ENCODE measurements at places on chromosomes 1 and 21.

GRCh38 chr1:24111262-24111995 is 506 bp downstream of the MYOM3 start:
- DNase-seq, result no peak

GRCh38 chr1:972726-973458 is 6.6 kb downstream of the PLEKHN1 start:
- no peak for DNase-seq

- DNase-seq, result no peak
These were observed 57.3 kb downstream of the MRPL37 start for GRCh38 chr1:54257346-54257620.

DNA sequence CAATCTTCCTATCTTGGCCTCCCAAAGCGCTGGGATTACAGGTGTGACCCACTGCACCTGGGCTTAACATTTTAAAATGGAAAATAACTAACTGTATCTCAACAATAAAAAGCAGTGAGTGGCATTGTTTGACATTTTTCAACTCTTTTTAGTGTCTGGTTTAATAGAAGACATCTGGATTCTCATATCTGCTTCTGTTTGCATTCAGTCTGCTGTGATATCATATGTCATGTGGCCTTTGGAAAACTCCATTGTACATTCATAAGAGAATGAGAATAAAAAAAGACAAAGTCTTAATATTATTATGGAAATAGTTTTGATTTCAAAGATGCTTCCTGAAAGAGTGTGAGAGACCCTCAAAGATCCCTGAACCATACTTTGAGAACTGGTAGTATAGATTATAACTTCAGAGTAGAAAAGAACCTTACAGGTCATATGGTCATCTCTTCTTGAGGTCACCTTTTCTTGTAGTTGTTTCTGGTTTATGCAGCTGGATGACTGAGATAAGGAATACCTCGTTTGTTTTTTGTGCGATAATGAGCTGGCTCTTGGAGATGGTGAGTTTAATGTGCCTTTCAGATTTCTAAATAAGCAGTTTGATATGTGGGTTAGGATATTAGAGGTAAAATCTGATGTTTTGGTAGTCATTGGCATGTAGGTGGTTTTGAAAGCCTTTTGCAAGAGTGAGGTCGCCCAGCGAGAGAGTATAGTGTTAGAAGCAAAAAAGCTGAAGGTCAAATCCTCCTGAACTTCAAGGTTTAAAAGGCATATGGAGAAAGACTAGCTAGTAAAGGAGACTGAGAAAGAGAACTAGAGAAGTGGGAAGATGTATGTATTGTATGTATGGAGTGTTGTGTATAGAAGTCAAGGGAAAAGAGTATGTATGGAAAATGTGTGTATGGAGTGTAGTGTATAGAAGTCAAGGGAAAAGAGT is 17.2 kb downstream of the CEP350 start:
- no peak for DNase-seq

DNA sequence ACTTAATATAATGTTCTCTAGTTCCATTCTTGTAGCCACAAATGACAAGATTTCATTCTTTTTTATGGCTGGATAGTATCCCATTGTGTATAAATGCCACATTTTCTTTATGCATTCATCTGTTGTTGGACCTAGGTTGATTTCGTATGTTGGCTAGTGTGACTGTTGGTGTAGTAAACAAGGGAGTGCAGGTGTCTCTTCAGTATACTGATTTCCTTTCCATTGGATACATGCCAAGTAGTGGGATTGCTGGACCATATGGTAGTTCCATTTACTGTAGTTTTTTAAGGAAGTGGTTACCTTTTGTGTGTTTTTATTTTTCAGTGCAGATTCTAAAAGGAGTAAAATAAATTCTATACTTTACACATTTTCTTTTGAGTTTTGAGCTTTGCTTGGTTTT is 5.7 kb downstream of the PARK7 start:
- DNase-seq, result no peak

GRCh38 chr1:157390651-157391050 is 161.7 kb downstream of the FCRL5 start:
- no peak for DNase-seq

- peak; percentile 72 for DNase-seq
These were observed 9.7 kb downstream of the SMYD3 start for GRCh38 chr1:246497331-246497915.

DNA sequence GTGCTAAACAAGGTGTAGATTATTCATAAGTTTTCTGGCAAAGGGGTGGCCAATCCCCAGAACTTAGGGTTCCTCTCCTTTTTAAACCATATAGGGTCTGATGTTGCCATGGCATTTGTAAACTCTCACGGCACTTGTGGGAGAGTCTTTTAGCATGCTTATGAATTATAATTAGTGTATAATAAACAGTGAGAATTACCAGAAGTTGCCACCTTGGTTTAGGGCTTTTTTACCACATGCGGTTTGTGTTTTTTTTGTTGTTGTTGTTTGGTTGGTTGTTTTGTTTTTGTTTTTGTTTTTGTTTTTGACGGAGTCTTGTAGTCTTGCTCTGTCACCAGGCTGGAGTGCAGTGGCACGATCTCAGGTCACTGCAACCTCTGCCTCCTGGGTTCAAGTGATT is 8.9 kb upstream of the LAX1 start:
- no peak for DNase-seq

- no peak for DNase-seq
These were observed 137.2 kb downstream of the KCTD3 start for GRCh38 chr1:215704089-215704860.

GRCh38 chr1:151715726-151716404 is 738 bp downstream of the CELF3 start:
- peak; percentile 55 for DNase-seq

GRCh38 chr1:43121256-43121900 is 50.7 kb downstream of the EBNA1BP2 start:
- DNase-seq, result no peak

DNA sequence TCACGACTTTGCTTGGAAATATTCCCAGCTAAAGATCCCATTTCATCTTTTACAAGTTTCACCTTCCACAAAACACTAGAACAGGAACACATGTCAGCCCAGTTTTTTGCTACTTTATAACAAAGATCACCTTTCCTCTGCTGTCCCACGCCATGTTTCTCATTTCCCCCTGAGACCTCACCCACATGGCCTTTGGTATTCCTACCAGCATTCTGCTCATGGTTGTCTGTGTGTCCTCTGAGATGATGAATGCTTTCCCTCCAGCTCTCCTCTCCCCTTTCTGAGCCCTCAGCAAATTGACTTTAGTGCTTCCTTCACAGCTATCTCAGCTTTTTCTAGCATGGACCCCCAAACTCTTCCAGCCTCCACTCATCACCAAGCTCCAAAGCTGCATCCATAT is 32.3 kb upstream of the ABCG1 start:
- no peak for DNase-seq

GRCh38 chr1:21659924-21660326 is 9.2 kb downstream of the RAP1GAP start:
- DNase-seq, result no peak

DNA sequence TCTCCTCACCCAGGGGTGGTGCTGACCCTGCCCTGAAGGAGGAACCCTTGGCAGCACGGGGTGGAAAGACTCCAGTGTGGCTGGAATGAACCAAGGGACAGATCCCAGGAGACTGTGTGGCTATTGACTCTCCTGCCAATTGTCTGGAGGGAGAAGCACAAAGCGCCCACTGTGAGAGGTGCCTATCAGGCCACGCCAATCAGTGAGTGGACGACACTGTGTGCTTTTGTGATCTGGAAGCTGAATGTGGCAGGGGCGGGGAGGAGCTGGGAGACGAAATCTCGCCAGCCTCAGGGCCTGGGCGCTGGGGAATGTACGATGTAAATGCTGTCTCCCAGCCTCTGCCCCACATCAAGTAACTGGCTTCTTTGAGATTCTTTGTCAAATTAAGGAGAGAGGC is 167.1 kb downstream of the ZBTB18 start:
- no peak for DNase-seq

- no peak for DNase-seq
These were observed 5.6 kb upstream of the SH3D21 start for GRCh38 chr1:36300526-36300925.

GRCh38 chr1:213070406-213070805 is 19.4 kb downstream of the RPS6KC1 start:
- peak; percentile 35 for DNase-seq

- no peak for DNase-seq
These were observed 172.2 kb upstream of the L1TD1 start for GRCh38 chr1:62022382-62022983.

DNA sequence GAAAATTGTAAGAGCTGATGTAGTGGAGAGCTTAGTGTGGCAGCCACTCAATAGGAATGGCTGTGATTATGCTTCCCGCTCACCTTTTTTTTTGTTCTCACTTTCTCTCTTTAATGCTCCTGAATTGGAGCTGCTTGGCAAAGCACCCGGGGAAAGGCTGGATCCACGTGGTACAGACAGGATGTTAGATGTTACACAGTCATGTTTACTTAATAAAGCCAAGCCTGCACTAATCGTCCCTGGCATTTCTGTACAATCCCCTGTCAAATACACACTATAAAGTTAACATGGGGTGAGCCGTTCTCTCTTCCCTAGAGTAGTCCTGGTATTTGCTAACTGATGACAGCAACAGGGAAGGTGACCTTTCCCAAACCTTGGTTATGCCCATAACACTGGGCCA is 187.8 kb downstream of the ZSCAN20 start:
- no peak for DNase-seq

DNA sequence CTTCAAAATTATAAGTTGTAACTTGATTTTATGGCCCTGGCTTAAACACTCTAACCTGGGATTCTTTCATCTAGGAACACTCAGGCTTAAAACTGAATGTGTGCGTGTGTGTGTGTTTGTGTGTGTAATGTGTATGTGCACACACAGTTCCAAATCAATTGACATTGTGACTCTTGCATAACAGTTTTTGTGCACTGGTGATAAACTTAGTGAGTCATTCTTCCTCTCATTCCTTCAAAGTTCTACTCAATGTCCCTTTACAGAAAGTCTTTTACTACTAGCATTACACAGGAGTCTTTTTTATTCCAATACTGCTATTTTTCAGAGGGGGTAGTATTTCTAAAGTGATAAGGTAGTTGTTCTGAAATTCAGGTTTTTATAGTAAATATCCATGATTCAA is 943.6 kb downstream of the KCNT2 start:
- no peak for DNase-seq

DNA sequence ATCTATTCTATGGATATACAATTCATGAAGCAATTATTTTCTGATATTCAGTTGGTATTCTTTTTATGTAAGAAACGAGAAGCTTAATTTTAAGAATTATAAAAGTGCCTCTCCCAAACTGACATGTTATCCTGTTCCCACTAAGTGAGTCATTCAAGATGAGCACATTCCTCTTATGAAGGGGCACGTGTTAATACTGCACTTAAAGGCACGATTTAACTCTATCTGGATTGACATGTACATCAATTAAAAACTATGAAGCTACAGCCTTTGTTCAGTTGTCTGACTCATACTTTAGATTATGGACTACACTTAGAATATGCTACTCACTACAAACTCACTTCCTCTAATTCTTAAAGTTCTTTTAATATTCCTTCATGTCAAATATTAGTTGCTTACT is 111.6 kb downstream of the CYYR1 start:
- no peak for DNase-seq

- no peak for DNase-seq
These were observed 234.4 kb downstream of the KCNT2 start for GRCh38 chr1:196373798-196374197.

- peak; percentile 11 for DNase-seq
These were observed 35.2 kb upstream of the LRP8 start for GRCh38 chr1:53362851-53363642.

DNA sequence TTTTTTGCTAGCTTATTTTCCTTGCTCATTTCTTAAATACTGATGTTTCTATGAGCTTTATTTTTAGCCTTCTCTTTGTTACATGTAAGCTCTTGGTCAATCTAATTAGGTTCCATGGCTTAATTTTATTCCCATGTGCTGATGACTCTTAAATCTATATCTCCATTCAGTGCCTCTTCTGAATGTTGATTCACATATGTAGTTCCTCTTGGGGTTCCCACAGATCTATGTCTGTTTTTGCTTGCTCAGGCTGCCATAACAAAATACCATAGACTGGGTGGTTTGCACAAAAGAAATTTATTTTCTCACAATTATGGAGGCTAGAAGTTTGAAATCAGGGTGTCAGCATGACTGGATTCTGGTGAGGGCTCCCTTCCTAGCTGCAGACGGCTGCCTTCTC is 58.3 kb upstream of the PLA2G4A start:
- DNase-seq, result no peak

DNA sequence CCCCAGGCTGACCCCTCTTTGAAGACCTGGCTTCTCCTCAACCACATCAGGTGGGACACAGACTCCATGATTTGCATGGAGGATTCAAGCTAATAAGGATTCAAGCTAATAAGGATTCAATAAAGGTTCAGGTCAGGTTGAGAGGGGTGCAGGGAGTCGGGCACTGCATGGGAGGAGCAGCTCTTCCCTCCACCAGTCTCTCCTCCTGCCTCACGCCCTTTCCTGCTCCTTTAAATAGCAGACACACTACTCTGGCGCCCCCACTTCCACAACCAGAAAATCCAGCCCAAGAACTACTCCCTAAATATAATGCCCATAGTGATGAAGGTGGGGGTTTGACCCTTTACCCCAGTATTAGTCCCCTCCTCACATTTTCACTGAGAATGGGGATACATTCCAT is 7.1 kb downstream of the MEX3A start:
- no peak for DNase-seq

DNA sequence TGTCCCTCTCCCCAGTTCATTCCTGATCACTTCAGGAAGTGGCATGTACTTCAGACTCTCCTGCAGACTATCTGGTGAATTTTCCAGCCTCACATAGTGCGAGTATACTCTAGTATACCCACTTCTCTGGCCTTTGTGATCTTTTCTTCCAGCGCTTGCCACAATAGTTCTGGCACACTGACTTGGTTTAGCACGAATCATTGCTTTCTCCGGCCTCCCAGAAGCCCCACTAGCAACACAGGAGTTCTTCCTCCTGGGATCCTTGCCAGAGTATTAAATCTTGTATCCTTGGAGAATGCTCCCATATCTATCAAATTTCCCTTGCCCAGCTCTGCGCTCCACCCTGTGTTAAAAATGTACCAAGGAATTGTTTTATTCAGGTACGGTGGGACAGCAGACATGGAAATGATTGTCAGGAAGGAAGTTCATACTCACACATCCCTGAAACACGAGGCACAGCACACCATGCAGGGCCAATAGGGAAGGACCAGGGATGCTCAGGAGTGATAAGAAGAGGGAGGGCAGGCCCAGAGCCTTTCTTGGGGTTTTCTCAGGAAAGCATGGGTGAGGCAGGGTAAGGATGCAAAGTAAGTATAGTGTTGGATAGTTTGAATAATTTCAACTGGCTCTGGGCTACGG is 136.7 kb downstream of the ADSS2 start:
- DNase-seq, result no peak

DNA sequence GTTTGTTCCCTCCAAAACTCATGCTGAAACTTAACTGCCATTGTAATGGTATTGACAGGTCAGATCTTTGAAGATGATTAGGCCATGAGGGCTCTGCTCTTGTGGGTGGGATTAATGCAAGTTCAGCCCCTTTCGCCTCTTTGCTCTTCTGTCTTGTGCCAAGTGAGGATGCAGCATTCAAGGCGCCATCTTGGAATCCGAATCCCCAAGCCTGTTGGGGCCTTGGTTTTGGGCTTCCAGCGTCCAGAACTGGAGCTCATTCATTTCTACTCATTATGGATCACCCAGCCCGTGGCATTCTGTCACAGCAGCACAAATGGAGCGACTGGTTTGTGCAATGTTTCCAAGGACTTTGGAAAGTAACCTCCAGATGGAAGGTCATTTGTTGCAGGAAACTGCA is 5.6 kb downstream of the TTC34 start:
- no peak for DNase-seq

GRCh38 chr1:1914101-1914970 is 724 bp upstream of the CALML6 start:
- no peak for DNase-seq

GRCh38 chr1:110293601-110294104 is 45.5 kb upstream of the RBM15 start:
- DNase-seq, result no peak

GRCh38 chr1:25522031-25522655 is 21.3 kb upstream of the LDLRAP1 start:
- no peak for DNase-seq

Measured in HepG2 (cell line).